Inflammatory macrophage treated with lipopolysaccharide for 4 hours (primary cell): ENCODE measurements at places on chromosomes 7 and 10.

- no peak for DNase-seq
Observed at GRCh38 chr7:158754746-158755444, 50.3 kb upstream of the NCAPG2 start.

DNA sequence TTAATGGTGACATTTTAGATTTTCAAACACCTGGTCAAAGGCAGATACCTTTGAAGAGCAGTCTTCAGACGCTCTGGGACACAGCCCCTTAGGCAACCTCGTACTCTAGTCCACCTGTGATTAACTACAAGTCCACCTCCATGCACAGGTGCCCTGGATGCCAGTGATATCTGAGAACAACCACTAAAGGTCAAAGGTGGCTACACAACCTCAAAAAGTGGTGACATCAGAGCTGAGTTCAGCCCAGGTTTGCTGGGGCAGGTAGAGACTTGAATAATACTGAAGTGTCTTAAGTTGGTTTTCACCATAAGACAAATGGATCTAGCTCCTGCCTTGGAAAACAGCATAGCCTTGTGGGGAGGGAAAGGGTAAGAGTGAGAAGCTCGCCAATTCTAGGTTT is 143.4 kb upstream of the ADO start:
- no peak for DNase-seq

- no peak for DNase-seq
Observed at GRCh38 chr7:116576350-116577319, 51.8 kb downstream of the CAV1 start.

- no peak for DNase-seq
Observed at GRCh38 chr10:114306116-114306973, 67.3 kb downstream of the VWA2 start.

GRCh38 chr7:103658055-103659005 is 212.3 kb upstream of the SLC26A5 start:
- DNase-seq = no peak

DNA sequence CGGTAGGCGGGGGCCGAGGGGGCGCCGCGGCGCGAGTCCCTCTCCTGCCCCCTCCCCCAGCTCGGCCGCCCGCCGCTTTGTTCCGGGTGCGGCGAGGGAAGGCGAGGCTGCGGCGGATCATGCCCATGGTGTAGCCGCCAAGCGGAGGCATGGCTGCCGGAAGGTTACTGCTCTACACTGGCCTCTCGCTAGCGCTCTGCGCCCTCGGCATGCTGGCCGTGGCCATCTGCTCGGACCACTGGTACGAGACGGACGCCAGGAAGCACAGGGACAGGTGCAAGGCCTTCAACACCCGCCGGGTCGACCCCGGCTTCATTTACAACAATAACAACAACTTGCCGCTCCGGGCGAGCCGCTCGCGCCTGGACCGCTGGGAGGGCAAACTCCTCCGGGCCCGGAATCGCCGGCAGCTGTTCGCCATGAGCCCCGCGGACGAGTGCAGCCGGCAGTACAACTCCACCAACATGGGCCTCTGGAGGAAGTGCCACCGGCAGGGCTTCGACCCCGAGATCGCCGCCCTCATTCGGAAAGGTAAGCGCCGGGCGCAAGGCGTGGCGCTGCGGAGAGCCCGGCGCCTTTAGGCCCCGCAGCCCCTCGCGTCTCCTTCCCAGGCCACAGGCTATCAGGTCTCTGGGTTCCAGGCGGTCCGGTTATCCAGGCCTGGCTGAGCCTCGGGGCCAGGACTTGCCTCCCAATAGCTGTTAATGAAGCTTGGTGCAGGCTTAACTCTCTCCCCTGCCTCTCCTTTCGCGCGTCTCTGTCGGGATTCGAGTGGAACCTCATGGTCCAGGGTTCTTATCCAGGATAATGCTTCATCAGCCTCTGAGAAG is 513 bp downstream of the TMEM178B start:
- DNase-seq = no peak

- no peak for DNase-seq
Observed at GRCh38 chr10:152915-153314, 17.7 kb downstream of the ZMYND11 start.

DNA sequence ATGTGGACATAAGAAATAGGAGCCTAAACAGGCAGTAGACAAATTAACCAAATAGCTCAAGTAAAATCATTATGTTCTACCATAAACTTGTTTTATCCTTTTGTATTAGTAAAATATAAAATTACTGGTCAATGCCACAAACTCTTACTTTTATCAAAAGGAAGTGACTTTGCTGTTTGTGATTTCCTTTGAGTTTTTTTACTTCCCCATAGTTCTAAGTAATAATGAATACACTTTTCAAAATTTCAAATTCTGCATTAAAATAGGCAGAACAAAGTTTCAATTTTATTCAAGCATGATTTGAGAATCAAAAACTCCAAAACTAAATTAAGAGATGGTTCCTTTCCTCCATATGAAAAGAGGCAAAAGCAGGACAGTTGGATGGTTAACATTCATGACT is 139.7 kb upstream of the ABCB5 start:
- DNase-seq = no peak

- DNase-seq = no peak
Observed at GRCh38 chr10:131435232-131435631, 123.7 kb upstream of the TCERG1L start.

DNA sequence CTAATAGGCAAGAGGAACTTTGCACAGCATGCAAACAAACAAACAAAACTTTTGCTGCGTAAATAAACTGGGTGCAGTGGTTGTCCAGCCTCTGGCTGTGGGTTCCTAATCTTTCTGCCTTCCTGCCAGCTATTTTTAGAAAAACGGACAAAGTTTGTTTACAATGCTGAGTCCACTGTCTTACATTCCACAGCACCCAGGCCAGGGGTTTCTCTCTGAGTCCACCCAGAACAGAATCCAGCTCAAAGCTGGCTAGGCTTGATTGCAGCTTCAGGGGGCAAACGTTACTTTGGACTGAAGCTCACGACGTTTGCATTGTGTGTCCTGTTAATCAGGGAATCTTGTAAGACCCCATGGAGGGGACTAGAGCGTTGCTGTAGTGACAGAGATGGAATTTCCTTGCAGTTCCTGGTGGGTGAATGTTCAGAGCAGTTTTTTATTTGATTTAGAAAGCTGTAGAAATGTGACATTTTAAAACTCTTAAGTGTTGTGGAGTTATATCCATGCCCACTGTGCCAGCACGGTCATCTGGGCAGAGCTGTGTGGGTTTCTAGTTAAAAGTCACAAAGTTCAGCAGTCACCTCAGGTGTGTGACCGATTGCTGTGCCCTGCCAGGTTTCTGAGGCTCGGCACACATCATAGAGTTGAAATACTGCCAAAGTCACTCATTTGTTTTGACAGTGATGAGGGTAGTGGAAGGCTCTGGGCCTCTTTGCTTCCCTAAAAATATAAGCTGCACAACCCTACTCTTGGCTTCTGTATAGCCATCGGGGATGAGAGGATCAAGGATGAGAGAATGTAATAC is 247.0 kb downstream of the STK31 start:
- no peak for DNase-seq

DNA sequence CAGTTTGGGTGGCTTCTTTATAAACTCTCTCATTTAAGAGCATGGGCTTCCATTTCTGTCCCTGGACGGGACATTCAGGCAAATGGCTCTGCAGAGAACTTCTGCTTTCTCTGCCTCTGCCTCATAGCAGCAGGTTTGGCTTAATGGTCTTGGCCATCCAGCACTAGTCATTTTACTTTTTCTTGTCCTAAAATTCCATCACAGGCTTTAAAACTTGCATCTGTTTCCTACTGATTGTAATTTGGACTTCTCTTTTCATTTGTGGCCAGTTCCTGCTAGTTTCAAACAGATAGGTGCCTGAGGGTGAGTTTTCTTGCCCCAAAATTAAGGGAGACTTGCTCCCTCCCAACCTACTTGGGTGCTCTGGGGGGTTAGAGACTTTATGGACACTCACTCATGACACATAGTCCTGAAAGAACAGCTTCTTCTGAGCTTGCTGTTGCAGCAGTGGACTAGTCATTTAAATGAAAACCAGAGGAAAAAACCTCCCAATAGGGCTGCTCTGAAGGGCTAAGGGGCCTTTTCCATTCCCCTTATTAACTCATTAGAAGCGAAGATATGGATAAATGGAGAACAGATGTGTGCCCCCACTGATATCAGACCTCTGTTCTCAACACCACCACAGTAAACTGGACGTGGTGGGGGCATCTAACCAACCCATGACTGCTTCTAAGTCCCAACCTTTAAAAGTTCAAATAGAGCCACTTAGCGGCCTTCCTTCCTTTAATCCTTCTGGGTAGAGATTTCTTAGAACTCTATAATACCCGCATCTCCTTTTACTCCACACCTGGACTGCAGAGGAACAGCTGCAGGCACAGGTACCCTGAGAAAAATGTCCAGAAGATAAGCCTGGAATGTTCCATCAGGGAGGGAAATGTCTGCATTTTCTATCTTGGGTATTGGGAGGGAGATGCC is 38.8 kb downstream of the SVOPL start:
- no peak for DNase-seq

- no peak for DNase-seq
Observed at GRCh38 chr7:90853205-90853604, 257.1 kb downstream of the CDK14 start.

- DNase-seq = peak; percentile 98
Observed at GRCh38 chr7:47482013-47482875, 99.7 kb downstream of the TNS3 start.

DNA sequence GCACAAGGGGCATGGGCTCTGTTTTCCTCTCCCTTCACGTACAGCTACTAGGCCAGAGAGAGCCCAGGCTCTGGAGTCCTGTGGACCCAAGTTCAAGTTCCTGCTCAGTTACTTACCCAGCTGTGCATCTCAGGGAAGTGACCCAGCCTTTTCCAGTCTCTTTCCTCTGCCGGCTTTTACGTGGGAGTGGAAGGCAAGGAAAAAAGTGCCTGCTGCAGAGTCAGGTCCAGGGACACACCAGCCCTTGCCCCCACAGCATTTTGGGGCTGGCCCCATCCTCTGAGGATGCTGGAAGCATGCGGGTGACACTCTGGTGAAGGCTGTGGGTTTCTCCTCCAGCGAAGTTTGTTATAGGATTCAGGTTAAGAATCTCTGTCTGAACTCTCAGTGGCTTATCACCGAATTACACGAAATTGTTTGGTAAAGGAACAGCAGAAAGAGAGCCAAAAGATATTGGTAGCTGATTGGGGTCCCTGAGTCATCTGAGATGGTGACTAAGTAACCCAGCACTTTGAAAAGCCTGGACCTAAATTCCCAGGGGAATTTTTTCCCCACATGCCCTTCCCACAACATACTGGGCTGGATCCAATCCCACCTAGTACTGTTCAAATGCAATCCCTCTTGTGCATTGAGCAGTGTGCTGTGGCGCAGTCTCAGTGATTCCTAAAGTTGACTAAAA is 424.3 kb downstream of the RPS24 start:
- no peak for DNase-seq

GRCh38 chr7:155227788-155228458 is 69.8 kb upstream of the INSIG1 start:
- DNase-seq = no peak

DNA sequence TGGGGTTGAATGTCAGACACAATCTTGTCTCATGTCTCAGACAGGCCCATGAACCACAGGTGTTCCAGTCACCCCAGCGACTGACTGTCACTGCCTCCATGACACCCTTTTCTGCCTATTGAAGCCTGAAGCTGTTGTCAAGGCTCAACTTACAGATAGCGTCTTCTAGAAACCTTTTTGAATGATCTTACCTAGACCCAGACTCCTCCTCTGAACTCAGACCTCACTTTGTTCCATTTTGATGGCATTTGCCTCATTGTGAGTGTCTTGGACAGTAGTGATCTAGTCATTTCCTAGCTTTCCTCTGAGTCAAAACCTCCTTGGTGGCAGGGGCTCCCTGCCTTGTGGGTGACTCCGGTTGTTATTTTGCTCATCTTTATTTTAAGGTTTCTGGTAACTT is 98.3 kb upstream of the AGK start:
- DNase-seq = no peak

GRCh38 chr10:26090026-26090425 is 126.5 kb upstream of the GAD2 start:
- peak; percentile 71 for DNase-seq

DNA sequence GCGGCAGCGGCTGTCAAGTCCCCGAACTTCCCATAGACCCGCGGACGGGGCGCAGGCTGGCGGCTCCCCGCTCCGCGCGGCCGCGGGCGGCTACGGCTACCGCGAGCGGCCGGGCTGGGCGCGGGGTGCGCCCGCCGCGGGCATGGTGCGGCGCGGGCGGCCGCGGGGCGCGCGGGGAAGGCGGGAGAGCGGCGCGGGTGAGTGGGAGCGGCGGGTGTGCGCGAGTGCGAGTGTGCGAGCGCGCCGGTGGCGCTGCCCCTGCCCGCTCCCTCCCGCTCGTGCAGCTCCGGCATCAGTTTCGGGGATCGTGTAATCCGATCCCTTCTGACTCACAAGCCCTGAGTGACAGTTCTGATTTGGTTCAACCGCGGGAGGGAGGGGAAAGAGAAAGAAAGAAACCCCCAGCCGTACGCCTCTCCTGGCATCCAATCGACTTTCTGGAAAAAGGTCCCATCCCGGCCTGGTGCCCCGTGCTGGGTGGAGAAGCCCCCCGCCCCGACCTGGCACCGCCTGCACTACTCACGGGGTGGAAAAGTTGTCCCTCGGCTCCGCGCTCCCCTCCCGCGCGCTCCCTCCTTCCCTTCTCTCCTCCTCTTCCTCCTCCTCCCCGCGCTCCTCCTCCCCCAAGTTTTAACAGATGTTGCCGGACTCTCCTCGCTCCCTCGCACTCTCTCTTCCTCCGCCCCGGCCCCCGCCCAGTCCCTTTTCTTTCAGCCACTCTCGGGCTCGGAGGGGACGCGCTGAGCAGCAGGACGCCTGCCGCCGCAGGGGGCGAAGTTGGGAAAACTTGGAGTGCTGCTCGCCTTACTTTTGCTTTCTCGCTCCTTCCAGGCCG is at the start of gene GLI3:
Gene GLI3 (minus strand): TSS at position 234 of the 835 bp plus-strand sequence. CDS start 13,956 bp downstream, outside the sequence.
- peak; percentile 43 for DNase-seq

DNA sequence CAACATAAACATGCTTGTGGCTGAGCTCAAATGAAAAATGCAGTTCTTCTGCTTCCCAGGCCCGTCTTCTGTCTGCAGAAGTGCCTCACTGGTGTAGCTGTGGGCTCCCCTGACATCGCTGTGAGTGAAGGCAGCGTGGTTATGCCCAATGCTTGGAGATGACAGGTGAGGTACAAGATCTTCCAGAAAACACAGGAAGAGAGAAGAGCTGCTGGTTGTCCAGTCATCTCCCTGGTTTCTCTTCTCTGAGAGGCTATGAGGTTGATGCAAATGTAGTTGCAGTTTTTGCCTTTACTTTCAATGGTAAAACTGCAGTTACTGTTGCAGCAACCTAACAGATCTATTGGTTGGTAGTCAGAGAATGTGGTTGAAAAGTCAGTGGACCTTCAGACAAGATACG is 223.6 kb downstream of the GATA3 start:
- DNase-seq = no peak

GRCh38 chr7:11373546-11374142 is 400.0 kb downstream of the PHF14 start:
- no peak for DNase-seq

DNA sequence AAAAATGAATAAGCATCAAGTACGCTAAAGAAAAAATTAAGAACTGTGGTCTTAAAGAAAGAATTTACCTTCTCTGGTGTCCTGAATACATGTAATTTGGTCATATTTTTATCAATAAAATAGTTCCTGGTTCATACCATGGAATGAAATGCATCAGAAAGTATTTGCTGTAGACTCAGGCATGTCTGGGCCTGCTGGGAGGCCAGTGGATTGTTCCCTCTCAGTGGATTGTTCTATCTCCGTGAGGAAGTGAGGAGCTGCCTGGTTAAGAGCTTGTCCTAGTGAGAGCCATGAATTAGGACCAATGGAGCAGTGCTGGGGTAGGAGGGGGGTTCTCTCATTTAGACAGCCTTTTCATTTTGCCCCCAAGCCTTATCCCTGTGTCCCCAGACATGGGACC is 211.7 kb upstream of the HABP2 start:
- no peak for DNase-seq
